Kidney epithelial cell (primary cell): ENCODE measurements at places on chromosomes 12 and 14.

DNA sequence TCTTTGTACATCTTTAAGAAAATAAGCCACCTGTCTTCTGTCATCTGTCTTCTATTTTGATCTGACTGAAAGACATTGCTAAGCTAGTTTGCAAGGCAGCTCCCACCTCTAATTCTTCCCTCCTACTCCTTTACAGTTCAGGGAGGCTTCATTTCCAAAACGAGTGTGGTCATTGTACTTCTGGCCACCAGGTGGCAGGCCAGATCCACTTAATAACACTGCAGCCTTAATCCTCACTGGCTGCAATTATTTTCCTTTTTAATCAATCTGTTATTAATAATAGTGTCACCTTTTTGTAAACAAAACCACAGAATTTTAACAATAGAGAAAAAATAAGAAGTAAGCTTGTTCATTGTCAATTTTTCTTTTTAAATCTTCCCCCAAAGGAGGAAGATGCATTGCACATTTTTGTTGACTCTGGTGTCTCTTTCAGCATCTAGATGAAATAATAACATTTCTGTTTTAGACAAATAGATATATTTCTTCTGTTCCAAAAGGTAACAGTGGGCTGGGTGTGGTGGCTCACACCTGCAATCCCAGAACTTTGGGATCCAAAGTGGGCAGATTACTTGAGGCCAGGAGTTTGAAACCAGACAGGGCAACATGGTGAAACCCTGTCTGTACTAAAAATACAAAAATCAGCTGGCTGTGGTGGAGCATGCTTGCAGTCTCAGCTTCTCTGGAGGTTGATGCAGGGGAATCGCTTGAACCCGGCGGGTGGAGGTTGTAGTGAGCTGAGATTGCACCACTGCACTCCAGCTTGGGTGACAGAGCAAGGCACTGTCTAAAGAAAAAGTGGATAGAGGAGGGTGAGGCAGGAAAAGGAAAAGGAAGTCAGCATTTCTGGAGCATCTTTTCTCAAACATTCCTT is 23.3 kb downstream of the GABARAPL1 start:
- DNase-seq, result no peak

- DNase-seq, result no peak
Observed at GRCh38 chr14:94699831-94700230, 70.1 kb downstream of the GSC start.

- DNase-seq, result no peak
Observed at GRCh38 chr12:22932431-22932830, 307.5 kb downstream of the ETNK1 start.

DNA sequence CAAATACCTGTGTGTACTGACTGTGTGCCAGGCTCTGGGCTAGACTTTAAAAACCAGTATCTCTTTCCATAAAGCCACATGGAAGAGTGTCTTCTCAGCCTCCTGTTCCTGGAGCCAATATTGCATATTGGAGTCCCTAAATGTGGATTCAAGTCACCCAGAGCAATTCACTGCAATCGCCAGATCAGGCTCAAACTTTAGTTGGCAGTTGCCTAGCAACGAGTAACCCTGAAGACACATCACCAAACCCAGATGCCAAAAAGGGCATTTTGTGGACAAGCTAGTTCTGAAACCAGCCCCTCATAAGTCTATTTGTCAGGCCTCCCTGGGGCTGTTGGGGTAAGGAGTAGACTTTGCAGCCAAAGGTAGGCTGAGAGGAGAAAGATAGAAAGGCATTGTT is 13.7 kb downstream of the DPF3 start:
- no peak for DNase-seq
